GM04504 (cell line): ENCODE measurements at places on chromosomes 3 and 15.

- DNase-seq: no peak
Measured at GRCh38 chr3:115861166-115861733, 237.9 kb downstream of the GAP43 start.

- DNase-seq: no peak
Measured at GRCh38 chr3:47901280-47901833, 98.4 kb downstream of the DHX30 start.

DNA sequence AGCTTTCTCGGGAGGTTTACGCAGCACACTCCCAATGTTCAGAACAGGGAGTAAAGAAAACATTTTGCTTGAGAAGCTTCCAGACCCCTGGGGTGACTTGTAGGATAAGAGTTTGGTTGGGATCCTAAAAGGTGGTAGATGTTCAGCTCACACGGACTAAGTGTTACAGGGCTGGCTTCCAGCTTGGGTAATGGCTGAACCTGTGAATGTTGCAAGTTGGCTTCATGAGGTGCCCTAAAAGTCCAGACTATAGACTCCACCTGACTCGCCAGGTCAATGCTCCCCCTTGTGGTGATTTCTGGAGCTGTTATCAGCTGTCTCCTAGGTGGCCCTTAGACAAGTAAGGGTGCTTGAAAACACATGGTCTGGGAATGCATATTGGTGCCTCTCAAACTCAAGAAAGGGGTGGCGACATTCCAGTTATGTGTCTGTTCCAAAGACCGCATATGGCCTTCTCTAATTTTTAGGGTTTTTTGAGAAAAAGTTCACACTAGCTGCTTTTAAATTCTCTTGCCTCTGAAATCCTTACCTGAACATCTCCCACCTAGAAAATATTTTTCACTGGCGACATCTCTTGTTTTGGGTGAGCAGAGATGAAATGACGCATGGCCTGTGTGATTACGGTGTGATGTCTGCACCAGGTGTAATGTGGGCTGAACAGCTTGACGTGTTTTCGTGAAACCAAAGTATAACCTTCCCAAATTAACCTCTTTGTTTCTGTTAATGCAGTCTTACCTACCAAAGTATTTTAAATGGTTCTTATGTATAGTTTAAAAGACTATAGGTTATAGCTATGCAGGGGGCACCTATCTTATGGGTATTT, 175.7 kb upstream of the KBTBD8 start:
- DNase-seq: peak; percentile 11

- DNase-seq: no peak
Measured at GRCh38 chr3:145377301-145377700, 783.7 kb downstream of the PLOD2 start.

GRCh38 chr15:64842096-64842939, 603 bp downstream of the PLEKHO2 start:
- DNase-seq: no peak

DNA sequence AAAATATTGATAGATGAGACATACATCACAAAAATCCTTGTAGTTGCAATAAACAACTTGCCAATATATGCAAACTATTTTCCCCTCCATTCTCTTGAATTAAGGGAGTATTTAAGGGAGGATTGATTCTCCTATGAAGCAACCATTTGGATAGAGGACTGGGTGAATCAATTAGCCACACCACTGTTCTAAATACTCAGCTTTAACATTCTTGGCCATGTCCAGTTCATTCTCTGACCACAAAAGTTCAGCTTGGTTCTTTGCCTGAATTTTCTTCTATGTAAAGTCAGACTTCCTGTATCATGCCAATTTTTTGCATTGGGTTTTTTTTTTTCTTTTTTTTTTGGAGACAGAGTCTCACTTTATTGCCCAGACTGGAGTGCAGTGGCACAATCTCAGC, 15.8 kb upstream of the SEC11A start:
- DNase-seq: peak; percentile 63

- DNase-seq: no peak
Measured at GRCh38 chr3:107925851-107926250, 165.0 kb downstream of the CD47 start.

DNA sequence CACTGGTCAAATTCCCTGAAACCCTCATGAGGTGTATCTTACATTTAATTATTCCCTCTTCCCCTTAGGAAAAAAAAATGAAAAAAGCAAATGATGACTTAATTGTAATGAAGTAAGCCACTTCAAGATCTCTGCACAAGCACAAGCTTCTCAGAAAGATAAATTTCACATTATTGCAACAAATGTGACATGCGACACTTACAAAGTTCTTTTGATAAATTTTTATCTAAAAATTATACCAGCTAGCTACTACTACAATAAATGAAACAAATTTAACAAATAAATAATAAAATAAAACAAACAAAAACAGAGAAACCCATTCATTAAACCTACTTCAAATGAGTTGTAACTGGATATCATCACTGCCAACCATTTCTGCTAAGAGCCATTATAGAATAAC, 10.0 kb upstream of the TM2D3 start:
- DNase-seq: no peak

GRCh38 chr3:47016934-47017435, 37.5 kb downstream of the NBEAL2 start:
- DNase-seq: peak; percentile 61

DNA sequence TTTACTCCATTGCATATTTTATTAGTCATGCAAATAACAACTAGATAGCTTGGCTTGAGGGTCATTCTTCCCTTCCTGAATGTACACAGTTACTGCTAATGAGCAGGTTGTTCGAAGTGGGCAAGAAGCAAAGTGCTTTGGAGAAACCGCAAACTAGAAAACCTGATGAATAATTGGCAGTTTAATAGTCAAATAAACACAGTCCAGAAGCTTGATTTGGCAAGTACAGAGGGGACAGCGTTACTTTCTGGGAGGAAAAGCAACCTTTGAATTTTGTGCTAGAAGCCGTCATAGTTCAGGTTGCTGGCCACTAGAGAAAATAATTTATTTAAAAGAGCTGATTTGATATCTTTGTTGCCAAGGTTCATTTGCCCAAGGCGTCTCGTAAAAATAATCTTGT, 94.9 kb downstream of the MFSD1 start:
- DNase-seq: no peak

- no peak for DNase-seq
Measured at GRCh38 chr3:72279631-72280041, 494.7 kb upstream of the PROK2 start.

DNA sequence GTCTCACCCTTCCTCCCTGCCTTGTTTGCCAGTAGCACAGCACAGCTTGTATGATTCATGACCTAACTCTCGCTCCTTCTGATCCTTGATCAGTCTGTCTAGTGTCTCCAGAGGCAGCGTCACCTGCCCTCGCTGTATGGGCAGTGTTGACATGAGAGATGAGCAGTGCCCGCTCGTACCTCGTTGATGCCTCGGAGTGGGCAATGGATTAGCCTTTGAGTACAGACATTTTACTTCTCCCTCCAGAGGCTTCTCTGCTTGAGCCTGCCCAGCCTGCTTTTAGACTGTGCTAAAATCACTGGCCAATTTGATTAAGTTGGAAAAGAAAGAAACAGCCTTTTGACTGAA, 569.0 kb downstream of the NTRK3 start:
- no peak for DNase-seq

DNA sequence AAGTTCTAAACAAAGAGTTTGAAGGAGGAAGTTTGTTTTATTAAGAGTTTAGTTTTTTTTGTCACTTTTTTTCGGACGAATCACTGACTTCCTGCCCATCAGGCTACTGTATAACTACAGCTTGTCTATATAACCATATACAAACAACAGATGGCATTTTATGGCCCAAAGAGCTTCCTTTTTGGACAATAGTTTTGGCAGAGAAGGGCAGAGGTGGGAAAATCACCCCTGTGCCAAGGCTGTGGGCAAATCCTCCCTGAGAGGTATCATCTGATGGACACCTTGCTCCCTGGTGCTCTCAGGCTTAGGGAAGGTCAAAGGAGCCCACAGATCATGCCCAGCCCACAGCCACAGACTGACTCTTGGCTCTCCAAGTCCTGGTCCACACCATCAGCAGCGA, 113.4 kb downstream of the OXNAD1 start:
- no peak for DNase-seq

GRCh38 chr3:136023264-136023978, 57.9 kb downstream of the PPP2R3A start:
- DNase-seq: no peak

GRCh38 chr15:77549576-77550288, 83.0 kb downstream of the LINGO1 start:
- DNase-seq: no peak

GRCh38 chr3:142724682-142725356, 985 bp downstream of the TRPC1 start:
- no peak for DNase-seq

DNA sequence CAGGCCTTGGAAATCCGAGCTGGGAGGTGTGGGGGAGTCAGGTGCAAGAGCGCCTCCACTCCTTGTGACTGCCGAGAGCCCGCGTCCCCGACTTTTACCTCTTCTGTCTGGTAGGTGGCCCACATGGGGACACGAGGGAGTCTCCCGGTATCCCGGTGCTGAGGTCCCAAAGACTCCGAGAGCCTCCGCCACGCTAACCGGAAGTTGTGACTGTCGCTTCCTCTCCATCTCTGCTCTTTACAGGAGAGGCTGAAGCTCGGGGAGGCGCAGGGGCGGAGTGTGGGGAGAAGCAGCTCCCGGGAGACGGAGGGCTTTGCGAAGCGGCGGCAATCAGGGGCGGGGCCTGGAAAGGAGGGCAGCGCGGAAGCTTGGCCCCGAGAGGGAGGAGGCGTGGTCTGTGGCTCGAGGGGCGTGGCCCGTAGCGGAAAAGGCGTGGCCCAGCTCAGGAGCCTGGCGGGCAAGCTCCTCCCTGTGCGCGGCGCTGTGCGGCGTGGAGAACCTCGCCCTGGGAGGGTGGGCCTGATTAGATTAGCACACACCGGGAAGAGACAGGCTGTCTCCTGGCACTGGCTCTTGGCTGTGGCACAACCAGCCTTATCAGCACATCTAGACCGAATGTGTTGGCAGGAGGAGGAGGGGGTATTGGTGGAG, 143.9 kb downstream of the GABRB3 start:
- DNase-seq: no peak

DNA sequence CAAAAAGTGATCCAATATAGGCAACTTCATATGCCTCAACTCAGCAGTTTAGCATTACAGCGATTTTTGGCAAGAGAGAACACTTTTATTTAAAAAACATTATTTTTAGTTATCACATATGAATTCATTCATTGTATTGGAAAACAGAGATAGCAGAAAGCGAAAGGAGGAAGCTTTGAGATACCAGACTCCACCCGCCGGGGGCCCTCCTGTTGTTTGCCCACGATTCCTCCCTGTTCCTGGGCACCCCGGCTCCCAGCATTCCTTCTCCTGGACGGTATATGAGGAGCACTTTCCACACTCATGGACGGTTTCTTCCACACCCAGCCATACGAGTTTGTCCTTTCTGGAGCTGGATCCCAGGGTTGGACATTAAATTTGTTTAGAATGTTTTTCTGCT, 18.2 kb downstream of the APBA2 start:
- no peak for DNase-seq

GRCh38 chr3:70861855-70862254, 549.4 kb upstream of the MDFIC2 start:
- no peak for DNase-seq

DNA sequence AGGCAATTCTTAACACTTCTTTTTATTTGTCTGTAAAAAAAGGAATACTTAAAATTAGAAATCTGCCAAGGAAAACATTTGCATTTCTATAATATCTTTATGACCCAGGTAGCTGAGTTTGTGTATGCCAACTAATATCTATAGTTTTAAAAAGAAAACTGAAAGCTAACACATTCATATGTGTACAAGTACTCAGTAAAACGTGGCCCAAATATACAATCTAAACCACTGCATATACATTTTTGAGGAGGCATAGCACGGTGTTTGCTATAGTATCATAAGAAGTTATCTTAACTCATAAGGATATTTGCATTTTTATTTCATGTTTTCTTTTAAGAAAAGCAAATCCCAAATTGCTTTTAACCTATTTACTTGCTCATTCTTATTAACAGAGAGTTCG, 172.7 kb downstream of the ZBTB20 start:
- no peak for DNase-seq

DNA sequence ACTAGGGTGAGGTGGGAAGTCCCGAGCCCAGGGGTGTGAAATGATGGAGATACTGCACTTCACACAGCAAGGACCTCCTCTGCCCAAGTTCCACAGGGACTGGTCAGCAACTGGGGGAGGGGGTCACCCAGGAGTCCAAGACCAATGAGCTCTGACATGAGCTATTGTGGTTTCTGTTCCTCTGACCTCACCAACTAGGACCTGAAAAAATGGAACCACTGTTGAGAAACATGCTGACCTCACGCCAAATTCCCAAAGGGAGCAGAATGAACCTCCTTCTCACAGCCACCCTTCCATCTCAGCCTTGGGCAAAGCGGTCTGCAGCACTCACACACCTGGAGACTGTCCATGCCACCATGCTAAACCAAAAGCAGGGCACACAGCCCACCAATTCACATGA, 69.3 kb downstream of the LRIG1 start:
- DNase-seq: peak; percentile 58
